ENCODE measurements at places on chromosomes 7 and 10.
A peak's percentile ranks its signal among the peaks of the same experiment; 100 is the strongest.

- no peak for DNase-seq
These were observed 37.8 kb upstream of the MMD2 start for GRCh38 chr7:4996696-4997222.

DNA sequence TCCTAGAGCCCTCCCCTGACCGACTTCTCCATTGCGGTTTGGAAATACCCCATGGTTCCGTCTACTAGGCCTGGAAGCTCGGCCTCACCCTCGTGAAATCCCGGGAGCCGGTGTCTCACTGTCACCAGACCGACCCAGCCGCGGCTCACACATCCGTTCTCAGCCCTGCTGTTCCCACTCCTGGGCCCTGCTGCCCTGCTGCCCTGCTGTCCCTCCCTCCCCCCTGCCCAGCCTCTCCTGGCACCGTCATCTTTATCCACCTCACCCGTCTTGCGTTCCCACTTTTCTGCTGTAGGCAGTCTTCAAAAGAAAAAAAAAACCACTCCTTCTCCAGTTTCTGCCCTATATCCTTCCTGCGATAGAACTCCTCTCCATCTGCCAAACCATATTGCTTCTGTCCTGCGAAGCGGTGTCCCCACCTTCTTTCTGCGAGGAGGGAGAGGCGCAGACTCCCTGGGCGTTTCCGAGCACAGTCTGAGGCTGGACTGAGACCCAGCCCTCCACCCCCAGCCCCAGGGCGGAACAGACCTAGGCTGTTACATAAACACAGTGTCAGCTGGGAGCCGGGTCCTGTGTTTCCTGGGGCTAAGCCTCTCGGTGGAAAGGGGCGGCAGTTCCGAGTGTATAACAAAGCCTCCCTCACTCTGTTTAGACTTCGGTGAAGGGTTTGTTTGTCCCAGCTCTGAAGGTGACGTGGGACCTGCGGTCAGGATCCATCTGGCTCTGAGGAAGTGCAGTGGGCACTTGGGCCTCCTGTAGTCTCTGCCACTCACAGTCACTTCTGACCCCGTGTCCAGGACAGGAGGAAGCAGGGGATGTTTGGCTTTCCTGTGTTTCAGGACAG is 2.8 kb downstream of the AGAP3 start:
- peak; percentile 91 for DNase-seq

- no peak for DNase-seq
These were observed 22.0 kb downstream of the STEAP1B start for GRCh38 chr7:22477876-22478450.

GRCh38 chr10:28714401-28715053 is 37.2 kb downstream of the BAMBI start:
- no peak for DNase-seq

DNA sequence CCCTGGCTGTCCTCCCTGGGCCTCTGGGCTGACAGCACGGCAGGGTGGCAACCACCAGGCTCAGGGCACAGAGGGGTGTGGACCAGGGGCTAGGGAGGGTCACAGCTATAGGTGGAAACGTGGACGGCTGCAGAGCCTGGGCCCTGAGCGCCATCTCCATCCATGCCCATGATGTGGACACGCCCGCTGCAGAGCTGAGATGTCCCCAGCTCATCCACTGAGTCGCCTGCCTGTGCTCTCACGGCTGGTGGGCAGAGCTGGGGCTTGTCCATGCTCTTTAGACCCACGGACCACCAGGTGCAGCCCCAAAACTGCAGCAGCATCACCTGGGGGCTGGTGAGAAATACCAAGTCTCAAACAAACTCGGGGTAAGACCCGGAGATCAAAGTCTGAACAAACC is 16.1 kb downstream of the TECPR1 start:
- no peak for DNase-seq

DNA sequence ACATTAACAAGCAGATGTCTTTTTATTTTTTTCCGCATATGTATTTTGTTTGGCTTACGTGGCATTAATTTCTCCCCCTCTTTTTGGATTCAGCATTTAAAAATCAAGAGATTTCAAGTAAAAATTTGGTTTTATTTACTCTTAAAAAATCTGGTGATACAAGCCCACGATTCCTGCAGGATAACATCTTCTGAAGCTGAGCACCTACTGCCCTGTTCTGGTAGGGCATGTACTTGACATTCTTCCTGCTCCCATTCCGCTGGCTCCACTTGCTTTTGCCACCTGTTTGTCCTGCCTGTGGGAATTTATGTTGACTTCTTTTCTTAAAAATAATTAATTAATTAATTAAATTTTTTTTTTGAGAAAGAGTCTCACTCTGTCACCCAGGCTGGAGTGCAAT is 105.2 kb upstream of the SLC25A13 start:
- no peak for DNase-seq

DNA sequence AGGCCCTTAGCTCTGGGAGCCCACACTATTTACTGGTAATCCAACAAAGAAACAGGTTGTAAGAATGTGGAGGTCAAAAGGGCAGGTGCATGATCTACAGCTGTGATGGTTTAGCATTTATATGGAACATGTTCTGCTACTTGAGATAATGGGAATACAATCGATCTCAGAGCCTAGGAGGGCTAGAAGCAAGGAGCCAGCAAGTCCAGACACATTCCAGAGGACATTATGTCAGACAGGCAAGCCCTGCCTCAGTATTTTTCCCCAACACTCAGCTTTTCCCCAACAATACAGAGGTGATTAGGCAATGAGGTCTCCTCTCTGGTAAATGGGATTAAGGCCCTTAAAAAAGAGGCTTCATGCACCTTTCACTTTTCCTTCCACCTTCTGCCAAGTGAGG is 21.4 kb upstream of the GNAT3 start:
- DNase-seq: no peak

GRCh38 chr7:35467456-35467978 is 213.6 kb upstream of the TBX20 start:
- no peak for DNase-seq

GRCh38 chr10:79007421-79008319 is 61.1 kb upstream of the ZMIZ1 start:
- DNase-seq: no peak

DNA sequence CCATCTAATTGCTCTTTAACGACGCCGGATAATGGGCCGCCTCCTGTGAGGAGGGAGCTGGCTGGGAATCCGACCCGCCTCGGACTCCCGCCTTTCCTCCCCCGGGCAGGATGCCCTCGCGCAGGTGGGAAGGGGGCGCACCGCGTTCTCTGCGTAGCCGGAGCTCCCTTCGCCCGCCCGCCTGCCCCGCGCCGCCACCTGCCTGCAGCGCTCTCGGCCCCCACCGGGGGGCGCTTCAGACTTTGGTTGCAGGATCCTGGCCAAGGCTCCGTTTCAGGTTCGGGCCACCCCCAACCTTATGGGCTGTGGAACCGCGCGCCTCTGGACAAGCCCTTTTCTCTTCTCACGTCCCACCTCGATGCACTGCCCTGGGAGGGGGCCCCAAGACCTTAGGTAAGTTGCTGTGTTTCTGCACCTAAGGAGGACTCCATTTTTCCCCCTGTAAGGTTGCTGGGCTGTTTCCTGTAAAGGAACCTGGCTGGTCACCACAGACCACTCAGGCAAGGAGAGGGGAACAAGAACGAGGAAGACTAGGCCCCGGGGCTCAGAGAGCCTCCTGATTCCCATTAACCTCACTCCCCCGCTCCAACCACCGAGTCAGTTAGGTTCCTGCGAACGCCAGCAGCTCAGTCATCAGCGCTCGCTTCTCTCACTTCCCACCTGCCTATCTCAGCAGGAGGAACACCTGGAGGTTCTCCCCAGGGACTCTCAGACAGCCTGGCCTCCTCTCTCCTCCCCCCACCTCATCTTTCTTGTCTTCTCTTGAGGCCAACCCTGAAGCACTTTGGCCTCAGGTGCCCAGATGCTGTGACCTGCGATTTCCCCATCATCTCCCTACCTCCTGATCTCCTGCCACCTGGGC is 11.3 kb upstream of the KAZALD1 start:
- DNase-seq: peak; percentile 85

DNA sequence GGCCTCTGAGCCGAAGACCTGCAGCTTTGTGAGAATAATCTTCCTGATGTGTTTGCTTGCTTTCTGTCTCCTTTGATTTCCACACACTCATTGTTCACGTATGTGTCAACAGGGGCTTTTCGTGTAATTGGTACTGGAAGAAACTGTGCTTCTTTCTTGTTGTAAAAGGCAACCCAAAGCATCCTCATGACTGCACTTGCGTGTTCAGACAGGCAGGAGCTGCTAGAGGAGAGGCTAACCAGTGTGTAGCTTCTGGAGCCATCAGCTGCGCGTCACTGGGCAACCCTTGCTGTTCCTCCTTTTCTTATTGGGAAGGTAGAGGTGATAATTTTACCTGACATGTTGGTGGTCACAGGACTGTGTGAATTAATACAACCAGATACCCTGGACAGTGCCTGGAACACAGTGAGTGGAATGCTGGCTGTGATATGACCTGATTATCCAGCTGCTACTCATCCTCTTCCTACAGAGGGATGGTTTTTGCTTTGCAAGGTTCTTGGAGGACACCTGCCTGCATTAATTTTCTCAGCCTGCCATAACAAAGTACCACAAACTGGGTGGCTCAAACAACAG is 213.0 kb downstream of the ABCA13 start:
- DNase-seq: no peak

DNA sequence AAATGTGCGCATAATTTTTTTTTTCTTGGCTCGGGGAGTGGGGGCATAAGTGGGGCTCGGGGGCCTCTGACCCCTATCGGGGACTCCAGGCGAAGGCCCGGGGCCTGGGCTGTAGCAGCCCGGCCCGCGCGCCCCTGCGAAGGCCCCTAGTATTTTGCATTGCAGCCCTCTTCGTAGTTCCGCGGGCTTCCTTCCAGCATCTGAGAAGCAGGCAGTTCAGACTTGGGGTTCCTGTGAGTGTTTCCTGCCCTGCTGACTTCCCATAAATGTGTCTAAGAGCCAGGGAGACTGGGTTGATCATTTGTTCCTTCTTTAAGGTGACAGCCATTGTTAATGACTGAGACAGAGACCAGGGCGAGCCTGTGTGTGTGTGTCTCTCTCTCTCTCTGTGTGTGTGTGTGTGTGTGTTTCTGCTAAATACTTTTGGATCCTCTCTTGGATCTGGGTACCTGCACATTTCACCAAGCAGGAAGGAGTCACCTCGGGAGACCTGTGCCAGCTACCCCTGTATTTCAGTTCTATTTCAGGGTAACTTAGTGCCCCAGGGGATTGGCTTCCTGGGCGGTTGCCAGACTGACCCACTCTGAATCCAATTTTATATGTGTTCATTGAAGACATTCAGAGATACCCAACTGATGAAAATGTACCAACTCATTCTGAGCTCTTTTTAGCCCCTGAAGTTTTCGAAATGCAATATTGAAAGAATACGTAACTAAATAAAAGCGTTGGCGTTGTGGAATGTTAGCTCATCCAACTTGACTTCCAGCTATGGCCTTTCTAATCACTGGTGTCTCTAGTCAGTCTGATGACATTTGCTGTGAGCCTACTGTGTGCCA is 805 bp downstream of the MSRB2 start:
- DNase-seq: peak; percentile 37

DNA sequence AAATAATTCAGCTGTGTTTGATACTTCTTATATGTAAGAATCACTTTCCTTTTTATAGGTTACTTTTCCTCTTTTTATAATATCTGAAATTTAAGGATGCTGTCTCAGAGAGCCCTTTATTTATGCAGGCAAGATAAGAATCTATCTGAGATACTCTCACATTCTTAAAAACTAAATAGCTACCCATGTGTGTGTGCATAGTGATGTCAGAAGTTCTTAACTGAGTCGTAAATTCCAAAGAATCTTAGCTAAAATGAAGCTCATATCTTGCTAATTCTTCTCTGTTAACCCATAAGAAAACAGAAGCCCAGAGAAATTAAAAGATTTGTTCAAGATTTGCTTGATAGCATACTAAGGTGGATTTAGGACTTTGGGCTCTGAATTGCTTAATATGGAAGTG is 118.5 kb downstream of the PCDH15 start:
- DNase-seq: no peak

All from stomach (tissue), 19 donors.